ENCODE measurements at places on chromosomes 4 and X.

DNA sequence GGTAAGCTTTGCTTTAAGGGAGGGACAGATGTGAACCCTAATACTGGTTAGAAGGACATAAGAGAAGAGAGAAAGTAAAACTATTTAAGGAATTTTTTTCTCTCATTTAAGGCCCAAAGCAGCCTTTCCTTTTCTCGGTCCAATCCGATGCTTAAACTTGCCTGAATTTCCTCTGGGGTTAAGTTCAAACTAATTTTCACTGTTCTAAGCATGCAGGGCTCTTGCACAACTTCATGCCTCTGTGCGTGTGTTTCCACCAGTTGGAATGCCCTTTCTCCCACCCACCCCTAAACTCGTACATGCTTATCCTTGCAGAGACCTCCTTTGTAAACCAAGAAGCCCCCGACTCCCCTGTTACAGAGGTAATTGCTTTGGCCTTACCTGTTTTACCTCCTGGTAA lies 204.7 kb downstream of the CBR4 start:
- no peak for DNase-seq

DNA sequence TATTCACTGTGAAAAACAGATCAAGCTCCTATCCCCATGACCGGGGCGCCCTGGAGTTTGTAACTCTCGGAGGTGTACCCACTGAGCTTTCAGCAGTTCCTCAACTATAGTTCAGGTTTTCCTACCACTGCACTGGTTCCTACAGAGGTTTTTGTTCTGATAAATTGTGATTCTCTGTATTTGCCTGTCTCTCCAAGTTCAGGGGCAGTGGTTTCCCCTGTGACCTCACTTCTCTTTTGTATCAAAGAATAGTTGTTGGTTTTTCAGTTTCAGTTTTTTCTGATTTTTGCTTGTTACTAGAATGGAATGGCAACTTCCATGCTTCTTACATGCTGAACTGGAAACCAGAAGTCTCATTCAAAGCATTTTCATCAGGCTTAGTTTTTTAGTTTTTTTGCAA lies 56.8 kb upstream of the PLS3 start:
- DNase-seq: no peak

- no peak for DNase-seq
Observed at GRCh38 chrX:65745992-65746391, 78.5 kb downstream of the MSN start.

DNA sequence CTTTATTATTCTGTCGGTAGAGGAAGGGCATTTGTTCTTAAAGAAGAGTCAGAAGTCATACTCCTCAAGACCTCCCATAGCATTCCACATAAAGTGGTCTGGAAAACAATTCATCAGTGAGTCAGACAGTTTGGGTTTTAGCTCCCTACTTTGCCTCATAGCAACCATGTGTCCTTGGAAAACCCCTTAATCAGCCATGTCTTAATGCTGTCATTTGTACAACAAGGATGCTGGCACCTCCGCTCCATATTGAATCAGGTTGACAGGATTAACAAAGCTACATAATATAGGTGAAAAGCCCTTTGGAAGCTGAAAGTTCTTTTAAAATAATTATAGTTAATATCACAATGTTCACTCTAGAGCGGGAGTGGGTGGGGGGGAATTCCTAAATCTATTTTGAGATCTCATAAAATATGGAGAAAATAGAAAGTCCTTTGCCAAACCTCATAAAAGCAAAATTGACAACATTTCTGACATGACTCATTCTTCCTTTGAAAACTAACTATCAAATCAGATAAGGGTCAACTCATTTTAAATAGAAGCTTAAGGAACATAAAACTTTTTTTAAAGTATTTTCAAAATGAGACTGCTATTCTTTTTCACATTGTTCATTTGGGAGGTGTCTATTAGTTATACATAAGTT lies 37.3 kb upstream of the GUCY1A1 start:
- no peak for DNase-seq

DNA sequence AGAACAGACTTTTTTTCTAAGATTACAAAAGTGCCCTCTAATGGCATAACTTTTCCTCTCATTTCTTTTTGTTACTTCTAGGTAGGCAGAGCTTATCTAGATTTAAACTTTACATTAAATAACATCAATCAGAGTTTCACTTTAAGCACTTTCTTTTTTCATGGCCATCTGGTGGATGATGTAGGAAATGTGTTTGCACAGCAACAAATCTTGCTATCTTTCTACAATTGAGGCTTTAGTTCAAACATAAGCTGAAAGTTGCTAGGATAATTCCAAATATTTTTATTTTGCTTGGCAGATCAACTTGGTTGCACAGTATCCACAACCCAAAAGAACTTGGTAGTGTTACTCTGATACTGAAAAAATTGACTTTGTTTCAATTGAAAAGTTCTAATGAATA lies 22.0 kb downstream of the NDNF start:
- DNase-seq: no peak
